ENCODE measurements at places on chromosomes 3 and 15. TPM values are rescaled to one million over a fixed set of nuclear protein-coding genes. Genes with fewer than 3 reads are reported as not detected.

NLGN1 gene
- total RNA-seq = 7.7 TPM

RAB27A gene
- total RNA-seq = 7.2 TPM

BUB1B gene
- total RNA-seq = 2.2 TPM

RCCD1 gene
- 11.2 TPM for total RNA-seq

MAP2K5 gene
- total RNA-seq = 10.1 TPM

All from osteoblast (primary cell).